ENCODE measurements at places on chromosomes 3 and 15.

DNA sequence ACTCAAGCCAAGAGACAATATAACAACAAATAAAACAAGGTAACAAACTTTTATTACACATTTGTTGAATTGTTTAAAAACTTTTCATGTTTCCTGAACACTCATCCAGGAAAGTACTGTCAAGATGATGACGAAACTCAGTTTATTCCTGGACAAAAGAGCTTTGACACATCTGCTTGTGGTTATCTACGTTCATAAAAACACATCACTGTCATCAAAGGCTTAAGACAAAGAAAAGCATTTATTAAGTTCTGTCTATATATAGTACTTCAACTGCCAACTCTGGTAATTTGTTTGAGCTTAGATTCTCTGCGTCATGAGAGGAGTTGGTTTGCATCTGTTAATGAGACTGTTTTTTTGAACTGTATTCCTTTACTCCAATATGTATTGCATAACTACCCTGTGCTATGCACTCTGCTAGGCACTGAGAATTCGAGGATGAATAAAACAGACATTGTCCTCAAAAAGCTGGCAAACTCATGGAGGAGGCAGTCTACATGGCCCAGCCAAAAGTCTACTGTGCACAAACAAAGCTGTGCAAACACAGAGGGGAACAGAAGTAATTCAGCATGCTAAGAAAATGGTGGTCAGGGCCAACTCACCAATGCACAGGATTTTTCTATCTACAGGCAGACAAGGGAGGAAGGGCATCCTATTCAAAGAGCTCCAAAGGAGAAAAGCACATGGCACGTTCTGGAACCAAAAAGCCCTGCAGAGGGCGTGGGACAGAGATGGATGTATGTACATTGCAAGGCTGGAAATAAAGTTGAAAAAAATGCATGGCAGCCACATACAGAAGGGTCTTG, 21.5 kb downstream of the PLD1 start:
- no peak for DNase-seq

DNA sequence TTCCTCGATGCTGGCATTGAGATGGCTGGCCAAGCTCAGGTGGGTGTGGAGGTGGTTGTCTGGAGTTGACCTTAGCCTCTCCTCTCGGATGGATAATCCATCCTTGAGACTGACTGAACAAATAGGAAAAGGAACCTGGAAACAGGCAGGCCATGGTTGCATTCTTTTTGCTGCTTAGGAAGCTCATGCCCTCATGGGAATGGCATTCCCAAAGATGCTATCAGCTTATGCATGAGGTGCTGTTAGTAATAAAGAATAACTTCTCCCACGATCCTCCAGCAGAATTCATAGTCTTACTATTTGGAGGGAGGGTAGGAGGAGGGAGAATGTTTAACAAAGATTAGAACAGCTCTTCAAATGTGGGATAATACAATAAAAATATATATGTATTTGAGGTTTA, 303.0 kb upstream of the TPM1 start:
- no peak for DNase-seq

- no peak for DNase-seq
These were observed 68.0 kb upstream of the ARL8B start for GRCh38 chr3:5054098-5054497.

DNA sequence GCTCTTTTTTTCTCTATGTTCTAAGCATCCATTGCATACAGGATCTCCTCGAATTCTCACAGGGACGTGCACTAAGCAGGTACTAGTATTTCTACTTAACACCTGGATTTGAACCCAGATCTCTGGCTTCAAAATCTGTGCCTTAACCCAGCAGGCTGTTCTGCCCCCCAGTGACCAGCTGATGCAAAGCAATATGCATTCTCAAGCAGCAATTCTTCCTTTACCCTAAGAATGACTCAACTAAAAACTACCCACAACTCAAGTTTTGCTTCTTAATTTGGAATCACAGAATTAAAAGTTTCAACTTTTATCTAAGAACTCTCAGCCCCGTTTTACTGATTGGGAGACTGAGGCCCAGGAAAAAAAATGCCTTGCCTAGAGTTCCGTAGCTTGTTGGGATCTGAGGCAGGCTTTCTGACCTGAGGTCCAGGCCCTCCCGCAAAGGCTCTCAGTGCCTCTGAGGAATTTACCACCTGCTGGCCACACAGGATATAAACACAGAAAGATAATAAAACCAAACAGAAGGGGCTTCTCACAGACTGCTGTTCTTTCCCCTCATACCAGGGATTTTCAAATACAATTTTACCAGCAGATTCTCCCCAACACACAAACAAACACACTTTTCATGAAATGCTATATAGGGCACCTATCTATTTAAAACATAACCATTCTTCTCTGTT, 115.4 kb upstream of the RAD18 start:
- no peak for DNase-seq

GRCh38 chr3:197798863-197799262, 7.8 kb downstream of the LRCH3 start:
- DNase-seq: no peak

DNA sequence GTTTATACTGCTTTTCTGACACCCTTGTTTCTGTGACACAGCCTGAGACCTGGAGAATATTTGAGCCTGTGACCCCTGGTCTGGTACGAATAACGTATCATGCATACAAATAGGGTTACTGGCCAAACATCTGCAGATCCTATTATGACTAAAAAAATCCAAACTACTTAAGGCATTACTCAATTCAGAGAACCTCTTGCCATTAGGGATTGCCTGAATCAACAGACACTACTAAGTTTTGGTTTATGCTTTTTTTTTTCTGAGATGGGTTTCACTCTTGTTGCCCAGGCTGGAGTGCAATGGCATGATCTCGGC, 35.4 kb downstream of the OSBPL10 start:
- DNase-seq: no peak

DNA sequence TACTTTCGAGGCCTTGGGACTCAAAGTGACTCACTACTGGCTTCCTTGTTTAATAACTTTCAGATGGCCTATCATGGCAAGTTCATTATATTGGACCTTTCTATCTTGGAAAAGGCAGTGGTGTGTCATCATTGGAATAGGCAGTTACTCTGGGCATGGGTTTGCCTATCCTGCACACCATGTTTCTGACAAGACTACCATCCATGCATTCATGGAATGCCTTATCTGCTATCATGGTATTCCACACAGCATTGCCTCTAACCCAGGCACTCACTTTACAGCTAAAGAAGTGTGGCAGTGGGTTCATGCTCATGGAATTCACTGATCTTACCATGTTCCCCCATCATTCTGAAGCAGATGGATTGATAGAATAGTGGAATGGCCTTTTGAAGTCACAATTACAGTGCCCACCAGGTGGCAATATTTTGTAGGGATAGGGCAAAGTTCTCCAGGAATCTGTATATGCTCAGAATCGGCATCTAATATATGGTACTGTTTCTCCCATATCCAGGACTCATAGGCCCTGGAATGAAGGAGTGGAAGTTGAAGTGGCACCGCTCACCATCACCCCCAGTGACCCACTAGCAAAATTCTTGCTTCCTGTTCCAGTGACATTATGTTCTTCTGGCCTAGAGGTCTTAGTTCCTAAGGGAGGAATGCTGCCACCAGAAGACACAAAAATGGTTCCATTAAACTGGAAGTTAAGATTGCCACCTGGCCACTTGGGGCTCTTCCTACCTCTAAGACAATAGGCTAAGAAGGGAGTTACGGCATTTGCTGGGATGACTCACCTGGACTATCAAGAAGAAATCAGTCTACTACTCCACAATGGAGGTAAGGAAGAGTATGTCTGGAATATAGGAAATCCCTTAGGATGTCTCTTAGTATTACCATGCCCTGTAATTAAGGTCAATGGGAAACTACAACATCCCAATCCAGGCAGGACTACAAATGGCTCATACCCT, 1161.4 kb downstream of the SI start:
- no peak for DNase-seq

DNA sequence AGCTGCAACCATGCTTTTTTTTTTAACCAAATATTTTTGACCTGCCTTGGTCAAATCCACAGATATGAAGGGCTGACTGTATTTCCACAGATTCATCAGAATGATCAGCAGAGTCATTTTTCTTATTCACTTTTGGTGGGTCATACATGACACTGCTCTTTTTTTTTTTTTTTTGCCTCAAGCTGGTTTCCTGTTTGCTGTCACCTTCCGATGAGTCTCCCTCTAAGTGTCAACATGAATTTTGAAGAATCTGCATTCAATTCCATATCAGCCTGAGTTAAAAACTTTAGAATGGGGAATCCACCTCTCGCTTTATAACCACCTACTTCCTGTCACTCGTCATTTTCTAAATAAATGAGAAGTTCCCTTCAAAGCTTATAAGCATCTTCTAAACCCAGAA, 2.2 kb upstream of the SLC12A8 start:
- no peak for DNase-seq

DNA sequence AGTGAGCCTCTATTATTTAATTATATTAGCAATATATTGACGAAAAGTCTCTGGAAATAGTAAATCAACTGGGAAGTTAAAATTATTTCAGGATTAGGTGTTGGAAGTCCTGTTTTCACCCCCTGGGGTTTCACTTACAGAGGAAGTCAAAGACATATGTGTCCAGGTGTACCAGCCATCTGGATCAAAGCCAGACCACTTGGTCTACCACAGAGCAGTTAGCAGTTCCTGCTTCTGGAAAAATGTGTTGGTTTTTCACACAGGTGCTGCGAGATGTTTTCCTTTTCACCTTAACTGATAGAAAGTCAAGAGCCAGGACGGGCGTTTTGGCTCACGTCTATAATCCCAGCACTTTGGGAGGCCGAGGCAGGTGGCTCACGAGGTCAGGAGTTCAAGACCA, 13.1 kb downstream of the MME start:
- DNase-seq: no peak

DNA sequence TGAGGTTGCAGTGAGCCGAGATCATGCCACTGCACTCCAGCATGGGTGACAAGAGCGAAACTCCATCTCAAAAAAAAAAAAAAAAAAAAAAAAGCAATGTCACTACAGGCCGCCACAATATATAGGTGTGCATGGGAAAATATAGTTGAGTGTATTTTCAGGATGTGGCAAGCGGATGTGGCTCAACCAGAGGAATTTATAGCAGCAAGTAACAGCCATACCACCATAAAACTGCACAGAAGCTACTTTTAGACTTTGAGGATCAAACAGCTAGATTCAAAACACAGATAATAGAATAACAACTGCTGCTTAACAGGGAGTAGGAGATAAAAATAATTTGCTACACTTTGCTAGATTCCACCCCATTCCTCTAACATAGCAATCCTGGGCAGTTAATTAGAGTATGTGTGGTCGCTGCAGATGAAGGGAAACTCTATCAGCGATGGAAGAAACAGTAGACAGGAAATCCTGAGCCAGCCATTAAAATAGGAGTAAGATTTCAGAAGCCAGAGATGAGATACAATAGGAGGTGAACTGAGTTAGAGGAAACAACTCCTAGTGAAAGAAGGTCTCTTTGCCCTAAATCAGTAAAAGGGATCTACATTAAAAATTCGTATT, 318.7 kb upstream of the STT3B start:
- DNase-seq: no peak

- no peak for DNase-seq
These were observed 67.5 kb downstream of the KCNMB2 start for GRCh38 chr3:178603735-178604134.

DNA sequence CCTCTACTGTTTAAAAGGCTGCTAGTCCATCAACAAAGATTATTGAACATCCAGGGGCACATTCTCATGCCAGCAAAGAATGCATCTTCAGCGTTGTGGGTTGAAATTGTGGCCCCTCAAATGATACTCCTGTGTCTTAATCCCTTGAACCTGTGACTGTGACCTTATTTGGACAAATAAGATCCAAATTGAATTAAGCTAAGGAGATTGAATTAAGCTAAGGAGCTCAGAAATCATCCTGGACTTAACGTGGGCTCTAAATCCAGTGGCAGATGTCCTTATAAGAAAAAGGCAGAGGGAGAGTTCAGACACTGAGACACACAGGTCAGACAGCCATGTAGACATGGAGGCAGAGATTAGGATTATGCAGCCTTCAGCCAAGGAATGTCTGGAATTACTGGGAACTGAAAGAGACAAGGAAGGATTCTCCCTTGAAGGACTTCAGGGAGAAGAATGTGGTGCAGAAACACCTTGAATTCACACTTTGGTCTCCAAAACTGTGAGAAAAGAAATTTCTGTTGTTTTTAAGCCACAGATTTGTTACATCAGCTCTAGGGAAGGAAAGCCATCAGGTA, 57.3 kb upstream of the SLC24A5 start:
- no peak for DNase-seq

GRCh38 chr3:118766306-118766669, 268.4 kb downstream of the IGSF11 start:
- no peak for DNase-seq

GRCh38 chr3:13728487-13728886, 151.4 kb downstream of the WNT7A start:
- no peak for DNase-seq

DNA sequence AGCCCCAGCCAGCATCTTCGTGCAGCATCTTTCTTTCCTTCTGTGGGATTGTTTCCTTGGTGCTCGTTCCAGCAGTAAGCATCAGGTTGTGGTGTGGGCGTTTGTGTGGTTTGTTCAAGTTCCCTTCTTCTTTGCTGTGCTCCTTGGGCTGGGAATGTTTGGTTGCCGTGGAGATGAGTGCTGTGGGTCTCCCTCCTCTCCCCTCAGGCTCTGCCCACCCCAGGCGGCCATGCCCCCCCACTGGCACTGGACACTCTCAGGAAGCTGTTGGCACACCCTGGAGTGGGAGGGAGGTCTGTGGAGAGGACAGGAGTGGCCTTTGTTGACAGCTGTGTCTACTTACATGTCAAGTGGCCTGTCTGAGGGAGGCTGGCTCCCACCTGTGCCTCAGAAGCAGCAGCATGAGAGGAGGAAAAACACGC, 46.5 kb upstream of the SACM1L start:
- no peak for DNase-seq

DNA sequence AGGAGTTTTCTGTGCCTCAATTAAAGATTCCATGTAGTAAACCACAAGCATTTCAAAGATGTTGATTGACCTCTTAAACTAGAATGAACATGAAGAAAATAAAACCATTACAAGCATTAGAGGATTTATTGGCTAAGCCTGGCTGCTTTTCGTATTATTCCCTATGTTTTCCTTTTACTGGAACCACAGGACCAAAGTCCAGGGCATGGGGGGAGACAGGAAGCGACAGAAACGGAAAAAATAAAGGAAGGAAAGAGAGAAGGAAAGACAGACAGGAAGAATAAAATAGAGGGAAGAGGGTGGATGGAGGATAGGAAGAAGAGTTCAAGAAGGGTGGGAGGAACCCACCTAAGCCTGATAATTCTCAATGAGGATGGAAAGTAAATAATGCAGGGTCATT, 169.9 kb downstream of the SHQ1 start:
- DNase-seq: no peak

GRCh38 chr15:32870240-32871033, 152.6 kb downstream of the GREM1 start:
- no peak for DNase-seq

GRCh38 chr3:149808209-149808829, 4.7 kb upstream of the RNF13 start:
- DNase-seq: peak; percentile 33

- no peak for DNase-seq
These were observed 1.5 kb upstream of the HEG1 start for GRCh38 chr3:125057186-125057850.

- DNase-seq: no peak
These were observed 14.5 kb upstream of the TOP2B start for GRCh38 chr3:25679166-25679565.

Measured in stimulated activated CD8-positive, alpha-beta memory T cell treated with anti-CD3 and anti-CD28 coated beads, Interleukin-4, amount 100 ng/mL, for 1 hour (primary cell).